NCI-H1436 treated with DMSO at 0.1 percent for 48 hours (cell line): ENCODE measurements at places on chromosomes 1 and 21.

- DNase-seq, result no peak
Observed at GRCh38 chr21:37871121-37871862, 45.0 kb downstream of the KCNJ6 start.

- no peak for DNase-seq
Observed at GRCh38 chr1:63703701-63704107, 70.1 kb upstream of the ROR1 start.

GRCh38 chr1:178094739-178095645, 1.1 kb downstream of the RASAL2 start:
- no peak for DNase-seq

DNA sequence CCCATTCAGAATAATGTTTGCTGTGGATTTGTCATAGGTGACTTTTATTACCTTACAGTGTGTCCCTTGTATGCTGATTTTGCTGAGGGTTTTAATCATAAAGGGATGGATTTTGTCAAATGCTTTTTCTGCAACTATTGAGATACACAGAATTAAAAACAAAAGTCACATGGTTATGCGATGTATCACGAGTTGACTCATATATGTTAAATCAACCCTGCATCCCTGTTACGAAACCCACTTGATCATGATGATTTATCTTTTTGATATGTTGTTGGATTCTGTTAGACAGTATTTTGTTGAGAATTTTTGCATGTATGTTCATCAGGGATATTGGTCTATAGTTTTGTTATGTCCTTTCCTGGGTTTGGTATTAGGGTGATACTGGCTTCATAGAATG, 10.7 kb upstream of the OR2T34 start:
- DNase-seq, result no peak

GRCh38 chr1:214123061-214123784, 135.4 kb downstream of the PROX1 start:
- peak; percentile 83 for DNase-seq

DNA sequence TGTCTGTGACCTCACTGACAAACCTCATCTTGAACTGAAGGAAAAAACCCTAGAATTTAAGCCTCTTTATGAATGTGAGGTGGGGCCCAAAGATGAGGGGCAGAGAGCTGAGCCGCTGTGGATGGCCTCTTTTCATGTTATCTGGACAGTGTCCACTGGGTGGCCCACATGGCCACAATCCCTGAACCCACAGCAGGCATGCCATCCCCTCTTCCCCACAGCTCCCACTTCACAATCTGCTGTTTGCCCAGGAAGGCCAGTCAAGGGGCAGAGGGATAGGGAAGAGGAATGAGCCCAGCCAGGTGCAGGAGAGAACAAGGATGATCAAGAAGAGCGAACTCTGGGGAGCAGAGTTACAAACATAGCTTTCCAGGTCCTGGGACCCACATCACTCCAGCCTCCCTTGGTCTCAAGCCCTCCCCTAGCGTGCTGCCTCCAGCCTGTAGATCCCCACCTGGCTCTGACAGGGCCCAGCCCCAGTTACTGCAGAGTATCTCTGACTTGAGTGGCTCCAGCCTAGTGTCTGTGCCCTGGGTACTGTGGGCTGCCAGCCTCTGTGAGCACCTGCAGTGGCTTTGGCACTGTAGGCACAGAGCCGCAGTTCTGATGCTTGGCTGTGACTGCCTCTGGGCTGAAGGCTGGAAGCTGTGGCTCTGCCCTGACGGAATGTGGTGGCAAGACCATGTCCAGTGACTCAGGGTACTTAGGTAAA, 1.9 kb upstream of the SLFNL1 start:
- no peak for DNase-seq

- no peak for DNase-seq
Observed at GRCh38 chr21:29145354-29145782, 14.9 kb downstream of the MAP3K7CL start.

GRCh38 chr1:7609311-7609994, 161.6 kb upstream of the VAMP3 start:
- DNase-seq, result peak; percentile 9

DNA sequence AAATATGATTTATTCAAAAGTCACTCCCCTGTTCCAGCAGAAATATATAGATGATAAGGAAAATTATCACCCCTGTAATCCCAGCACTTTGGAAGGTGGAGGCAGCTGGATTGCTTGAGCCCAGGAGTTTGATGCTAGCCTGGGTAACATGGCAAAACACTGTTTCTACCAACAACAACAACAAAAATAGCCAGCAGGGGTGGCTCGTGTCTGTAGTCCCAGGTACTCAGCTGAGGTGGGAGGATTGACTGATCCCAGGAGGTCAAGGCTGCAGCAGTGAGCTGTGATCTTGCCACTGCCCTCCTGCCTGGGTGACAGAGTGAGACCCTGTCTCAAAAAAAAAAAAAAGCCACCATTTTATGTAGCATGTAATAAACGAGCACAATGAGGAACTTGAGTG, 1546.5 kb downstream of the NCAM2 start:
- no peak for DNase-seq

- no peak for DNase-seq
Observed at GRCh38 chr1:21612057-21612456, 57.1 kb downstream of the RAP1GAP start.

DNA sequence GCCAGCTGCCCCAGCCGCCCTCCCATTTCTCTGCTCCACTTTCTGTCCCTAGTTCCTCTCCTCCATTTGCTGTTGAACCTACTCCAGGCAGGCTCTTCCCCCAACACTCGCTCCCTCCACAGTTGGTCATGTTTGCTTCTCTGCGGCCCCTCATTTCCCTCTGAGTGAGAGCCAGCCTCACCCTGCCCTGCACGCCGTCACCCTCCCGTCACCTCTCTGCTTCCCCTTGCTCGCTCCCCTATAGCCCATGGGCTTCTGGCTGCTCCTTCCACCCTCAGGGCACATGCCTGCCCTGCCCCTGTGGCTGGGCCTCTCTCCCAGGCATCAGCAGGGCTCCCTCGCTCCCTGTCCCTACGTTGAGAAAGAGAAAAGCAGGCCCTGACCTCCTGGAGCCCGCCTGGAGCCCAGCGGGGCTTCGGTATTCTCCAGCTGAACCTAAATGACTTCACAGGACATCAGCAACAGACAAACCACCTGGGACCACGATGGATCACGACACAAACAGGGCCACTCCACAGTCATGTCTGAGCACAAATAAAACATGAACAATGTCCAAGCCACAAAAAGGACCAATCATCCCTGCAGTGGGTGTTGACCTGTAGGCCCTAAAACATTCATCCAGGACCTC, 13.3 kb upstream of the THEMIS2 start:
- DNase-seq, result no peak

GRCh38 chr1:59688976-59689375, 125.8 kb upstream of the HOOK1 start:
- no peak for DNase-seq

GRCh38 chr1:228048120-228048519, 34.4 kb upstream of the ARF1 start:
- DNase-seq, result no peak

DNA sequence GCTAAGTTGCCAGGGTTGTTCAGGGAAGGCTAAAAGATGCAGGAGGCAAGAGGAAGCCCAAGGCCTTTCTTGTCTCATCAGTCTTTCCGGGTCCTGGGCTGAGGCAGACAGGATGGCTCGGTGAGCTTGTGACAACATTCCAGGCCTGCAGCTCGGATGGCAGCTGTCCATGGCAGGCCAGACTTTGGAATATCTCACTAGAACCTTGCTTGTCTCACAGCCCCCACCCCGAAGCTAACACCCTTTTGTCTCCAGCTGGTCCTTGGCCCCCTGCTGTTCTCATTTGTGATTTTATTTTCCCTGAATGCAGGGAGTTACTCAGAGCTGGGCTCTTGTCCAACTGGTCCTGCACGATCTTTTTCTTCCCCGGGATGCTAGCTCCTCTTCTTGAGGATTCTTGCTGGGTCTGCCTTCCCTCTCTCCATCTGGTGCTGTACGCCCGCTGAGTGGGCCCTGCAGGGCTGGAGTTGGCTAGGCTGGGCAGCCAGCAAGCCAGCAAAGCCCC, 477.2 kb upstream of the CAMK1G start:
- no peak for DNase-seq

- DNase-seq, result no peak
Observed at GRCh38 chr1:225834417-225835329, 24.7 kb downstream of the EPHX1 start.

DNA sequence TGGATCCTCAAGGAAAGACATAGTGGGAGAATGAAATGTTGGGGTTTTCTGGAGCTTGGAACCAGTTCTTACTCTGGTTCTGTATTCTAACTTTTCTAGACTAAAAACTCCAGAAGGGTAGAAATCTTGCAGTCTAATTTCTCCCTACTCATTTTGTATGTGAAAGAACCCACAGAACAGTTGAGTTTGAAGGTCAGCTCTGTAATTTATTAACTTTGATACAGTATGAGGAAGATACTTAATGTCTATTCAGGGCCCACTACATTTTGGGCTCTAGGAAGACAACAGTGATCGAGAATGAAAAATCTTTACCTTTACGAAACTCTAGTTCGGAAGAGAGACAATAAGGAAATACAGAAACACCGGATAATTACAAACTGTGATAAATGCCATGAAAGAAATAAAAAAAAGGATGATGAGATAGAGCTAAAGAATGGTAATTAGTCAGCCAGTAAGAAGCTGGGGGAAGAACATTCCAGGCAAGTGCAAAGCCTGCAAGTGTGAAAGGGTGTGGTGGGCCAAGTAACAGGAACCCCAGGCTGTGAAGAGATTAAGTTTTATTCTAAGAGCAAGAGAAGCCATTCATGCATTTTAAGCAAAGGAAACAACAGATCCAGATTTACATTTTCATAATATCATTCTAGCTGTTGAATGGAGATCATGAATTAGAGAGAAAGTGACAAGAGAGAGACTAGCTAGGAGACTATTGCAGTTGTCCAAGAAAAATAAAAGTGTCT, 159.9 kb upstream of the HMCN1 start:
- DNase-seq, result no peak

GRCh38 chr1:89826594-89826993, 5.8 kb downstream of the LRRC8D start:
- no peak for DNase-seq

- DNase-seq, result no peak
Observed at GRCh38 chr1:150385537-150386445, 21.8 kb downstream of the RPRD2 start.

DNA sequence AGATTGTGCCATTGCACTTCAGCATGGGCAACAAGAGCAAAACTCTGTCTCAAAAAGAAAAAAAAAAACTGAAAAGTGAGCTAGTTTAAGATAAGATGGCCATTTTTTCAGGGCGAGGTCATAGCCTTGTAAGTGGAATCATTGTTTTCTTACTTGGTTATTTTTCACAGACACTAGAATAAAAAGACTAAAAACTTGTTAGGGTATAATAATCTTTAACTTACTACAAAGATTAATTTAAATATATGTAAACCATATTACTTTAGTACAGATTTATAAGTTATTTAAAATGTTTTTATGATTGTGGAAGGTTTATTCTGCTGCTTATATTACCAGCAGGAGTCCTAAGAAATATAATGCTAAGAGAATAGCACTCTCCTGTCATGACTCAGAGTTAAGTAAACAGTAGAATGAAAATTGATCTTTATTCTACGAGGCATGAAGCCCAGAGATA, 23.5 kb downstream of the ANGPTL1 start:
- no peak for DNase-seq
